Stimulated activated CD4-positive, alpha-beta T cell treated with anti-CD3 and anti-CD28 coated beads, TNF-alpha, amount 100 ng/mL, for 1 hour (primary cell): ENCODE measurements at places on chromosomes 7 and 10.

GRCh38 chr10:1174022-1174421 lies 117.8 kb downstream of the WDR37 start:
- DNase-seq: no peak

DNA sequence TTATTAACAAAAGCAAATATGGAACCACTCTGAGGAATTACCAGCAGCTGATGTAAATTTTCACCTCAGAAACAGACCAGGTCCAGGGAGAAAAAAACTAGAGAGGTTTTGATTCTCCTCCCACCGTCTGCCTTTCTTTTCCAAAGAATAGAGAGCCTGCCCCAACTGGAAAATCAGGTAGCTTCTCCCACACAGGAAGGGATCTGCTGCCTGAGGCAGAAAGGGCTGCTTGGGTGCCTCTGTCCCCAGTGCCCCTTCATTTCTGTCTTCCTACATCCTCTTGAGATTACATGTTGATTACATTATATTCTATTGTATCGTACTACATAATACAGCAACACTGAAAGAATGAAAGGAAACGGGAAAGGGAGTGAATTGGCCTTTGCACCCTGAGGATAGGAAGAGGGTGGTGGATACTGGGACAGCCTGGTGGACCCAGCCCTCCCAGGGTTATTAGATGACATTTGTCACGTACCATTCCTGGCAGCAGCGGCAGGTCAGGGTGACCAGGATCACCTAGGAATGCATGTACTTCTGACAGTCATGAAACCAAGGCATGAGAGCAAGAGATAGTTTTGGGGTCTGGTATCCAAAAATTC lies 8.9 kb downstream of the ST8SIA6 start:
- DNase-seq: no peak

GRCh38 chr10:46019569-46020343 lies 10.7 kb downstream of the NCOA4 start:
- no peak for DNase-seq

DNA sequence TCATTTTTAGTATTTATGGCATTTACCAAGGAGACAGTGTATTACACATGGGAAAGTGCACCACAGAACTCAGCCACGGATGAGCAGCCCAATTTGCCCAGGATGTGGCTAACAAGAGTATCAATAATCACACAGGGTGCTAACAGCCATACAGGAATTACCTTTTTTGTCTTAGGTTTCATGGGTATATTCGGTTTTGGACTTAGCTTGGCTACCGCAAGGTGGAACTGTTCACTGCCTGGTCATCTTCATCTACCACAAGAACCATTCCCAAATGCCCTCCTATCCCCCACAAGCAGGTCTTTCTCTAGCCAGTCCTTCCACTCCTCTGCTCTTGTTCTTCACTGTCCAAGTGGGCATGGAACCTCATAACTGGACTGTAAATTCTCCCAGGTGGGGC lies 6.0 kb downstream of the PDLIM1 start:
- DNase-seq: no peak

DNA sequence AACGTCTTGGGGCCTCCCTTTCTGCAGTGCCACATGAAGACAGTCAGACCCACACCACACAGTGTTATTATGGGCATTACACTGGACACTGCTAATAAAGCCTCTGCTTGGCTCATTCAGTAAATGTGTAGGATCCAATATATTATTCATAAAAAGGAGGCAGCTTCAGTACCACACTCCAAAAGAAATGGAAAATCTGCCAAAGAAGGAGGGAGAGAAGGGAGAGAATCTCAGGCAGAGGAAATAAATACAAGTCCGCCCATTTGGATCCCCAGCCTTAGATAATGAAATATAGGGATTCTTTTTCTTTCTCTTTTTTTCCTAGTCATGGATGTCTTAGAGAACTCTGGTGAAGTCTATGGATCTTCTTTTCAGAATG lies 162.2 kb downstream of the ELMO1 start:
- DNase-seq: no peak

- DNase-seq: no peak
Measured at GRCh38 chr10:59618666-59619065, 91.0 kb downstream of the SLC16A9 start.

DNA sequence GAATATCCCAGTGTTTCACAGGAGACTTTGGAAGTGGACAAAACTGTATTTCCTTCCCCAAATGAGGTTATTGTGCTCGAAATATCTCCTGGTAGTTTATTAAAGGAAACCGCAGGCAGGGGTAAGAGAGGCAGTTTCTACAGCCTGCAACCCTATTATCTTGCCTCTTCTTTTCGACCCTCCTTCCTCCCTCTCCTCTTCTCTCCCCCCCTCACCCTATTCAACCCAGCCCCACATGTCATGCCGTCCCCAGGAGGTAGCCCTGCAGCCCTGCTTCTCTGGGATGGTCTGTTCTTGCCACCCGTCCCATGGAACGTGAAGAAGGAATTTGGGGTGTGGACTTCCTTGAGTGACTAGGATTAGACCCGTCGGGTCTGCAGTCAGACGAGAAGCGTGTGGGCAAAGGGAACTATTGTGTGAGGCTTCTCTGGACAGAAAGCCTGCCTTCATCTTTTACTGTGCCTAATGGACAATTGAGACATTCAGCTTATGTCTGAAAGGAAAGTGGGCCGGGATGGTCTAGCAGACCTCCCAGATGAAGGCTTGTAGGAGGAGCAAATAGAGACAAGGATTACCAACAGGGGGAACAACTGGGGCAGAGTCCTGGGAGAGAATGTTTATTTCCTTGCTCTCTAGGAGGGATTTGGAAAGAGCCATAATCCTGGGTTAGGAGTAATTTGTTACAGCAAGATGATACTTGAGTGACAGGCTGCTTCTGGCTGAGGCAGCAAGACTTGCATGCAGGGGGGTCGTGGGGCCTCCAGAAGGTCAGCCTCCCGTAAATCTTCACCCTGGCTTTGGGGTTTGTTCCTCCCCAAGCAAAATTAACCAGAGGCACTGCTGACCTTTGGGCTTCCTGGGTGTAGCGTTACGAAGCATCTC lies 77.8 kb downstream of the TCF7L2 start:
- no peak for DNase-seq

GRCh38 chr7:150988230-150989226 lies 2.3 kb upstream of the NOS3 start:
- no peak for DNase-seq

GRCh38 chr10:89664203-89664602 lies 19.2 kb upstream of the PANK1 start:
- DNase-seq: no peak

DNA sequence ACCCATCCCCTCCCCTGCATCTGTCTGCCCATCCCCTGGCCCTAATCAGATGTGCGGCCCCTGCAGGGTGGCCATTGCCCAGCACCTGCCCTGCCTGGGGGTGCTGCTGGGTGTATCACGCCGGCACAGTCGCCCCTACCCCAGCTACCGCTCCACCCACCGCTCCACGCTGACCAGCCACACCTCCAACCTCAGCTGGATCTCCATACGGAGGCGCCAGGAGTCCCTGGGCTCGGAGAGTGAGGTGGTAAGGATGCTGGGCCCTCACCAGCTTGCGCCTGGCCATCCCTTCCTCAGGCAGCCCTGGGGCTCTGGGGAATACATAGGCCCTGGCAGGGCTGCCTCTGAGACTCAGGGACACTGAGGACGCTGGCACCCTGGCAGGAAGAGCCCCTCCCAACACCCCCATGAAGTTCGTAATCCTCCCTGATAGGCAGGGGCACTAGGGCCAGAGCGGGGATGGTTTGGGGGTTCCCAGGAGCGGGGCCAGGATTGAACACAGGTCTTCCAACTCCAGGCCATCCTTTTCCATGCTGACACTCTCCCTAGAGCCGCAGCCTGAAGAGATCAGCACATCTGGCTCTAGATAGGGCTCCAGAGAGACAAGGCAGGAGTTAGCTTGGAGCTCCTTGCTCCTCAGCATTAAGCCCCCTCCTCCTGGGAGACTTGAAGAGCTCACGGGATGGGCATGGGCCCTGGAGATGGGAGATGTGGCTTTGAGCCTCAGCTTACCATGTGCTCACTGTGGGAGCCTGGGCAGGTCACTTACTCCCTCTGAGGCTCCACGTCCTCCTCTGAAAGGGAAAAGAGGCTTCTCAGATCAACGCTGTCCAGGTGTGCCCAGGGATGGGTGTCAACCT lies 5.9 kb upstream of the LDB3 start:
- DNase-seq: no peak

DNA sequence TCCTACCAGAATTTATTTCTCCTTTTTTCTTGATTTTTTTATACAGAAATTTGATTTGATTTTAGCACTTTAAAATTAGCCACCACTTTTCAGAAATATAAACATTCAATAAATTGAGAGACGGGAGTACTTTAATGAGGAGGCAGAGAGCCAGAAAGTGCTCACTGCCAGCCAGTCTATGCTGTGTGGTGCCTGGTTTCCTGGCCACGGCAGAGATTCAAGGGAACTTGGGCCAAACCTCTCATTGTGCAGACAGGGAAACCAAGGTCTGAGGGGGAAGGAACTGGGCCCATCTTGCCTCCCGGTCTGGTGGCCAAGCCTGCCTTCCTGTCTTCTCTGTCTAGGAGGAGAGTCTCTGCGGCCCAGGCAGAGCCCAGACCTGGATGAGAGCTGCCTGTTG lies 25.9 kb downstream of the ADAMTS14 start:
- no peak for DNase-seq

- no peak for DNase-seq
Measured at GRCh38 chr7:98081319-98081718, 25.3 kb upstream of the LMTK2 start.

- no peak for DNase-seq
Measured at GRCh38 chr10:80373502-80373901, 16.9 kb downstream of the DYDC2 start.

- no peak for DNase-seq
Measured at GRCh38 chr7:28558236-28558635, 145.9 kb downstream of the CREB5 start.

DNA sequence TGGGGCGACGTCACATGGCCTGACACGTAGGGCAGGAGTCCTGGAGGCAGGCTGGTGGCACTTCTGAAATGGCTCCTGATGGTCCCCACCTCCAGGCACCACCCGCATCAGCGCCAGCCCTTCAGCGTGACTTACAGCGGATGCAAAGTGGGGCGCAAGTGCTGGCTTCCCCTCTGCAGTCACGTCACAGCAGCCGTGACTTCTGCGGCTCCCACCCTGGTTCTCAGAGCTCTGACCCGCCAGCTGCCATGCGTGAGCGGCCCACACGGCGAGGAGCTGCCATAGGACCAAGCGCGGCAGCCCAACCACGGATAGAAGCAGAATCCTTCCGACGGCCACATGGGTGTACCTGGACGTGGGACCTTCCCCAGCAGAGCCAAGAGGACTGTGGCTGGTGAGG lies 159.0 kb downstream of the ELFN1 start:
- DNase-seq: no peak

DNA sequence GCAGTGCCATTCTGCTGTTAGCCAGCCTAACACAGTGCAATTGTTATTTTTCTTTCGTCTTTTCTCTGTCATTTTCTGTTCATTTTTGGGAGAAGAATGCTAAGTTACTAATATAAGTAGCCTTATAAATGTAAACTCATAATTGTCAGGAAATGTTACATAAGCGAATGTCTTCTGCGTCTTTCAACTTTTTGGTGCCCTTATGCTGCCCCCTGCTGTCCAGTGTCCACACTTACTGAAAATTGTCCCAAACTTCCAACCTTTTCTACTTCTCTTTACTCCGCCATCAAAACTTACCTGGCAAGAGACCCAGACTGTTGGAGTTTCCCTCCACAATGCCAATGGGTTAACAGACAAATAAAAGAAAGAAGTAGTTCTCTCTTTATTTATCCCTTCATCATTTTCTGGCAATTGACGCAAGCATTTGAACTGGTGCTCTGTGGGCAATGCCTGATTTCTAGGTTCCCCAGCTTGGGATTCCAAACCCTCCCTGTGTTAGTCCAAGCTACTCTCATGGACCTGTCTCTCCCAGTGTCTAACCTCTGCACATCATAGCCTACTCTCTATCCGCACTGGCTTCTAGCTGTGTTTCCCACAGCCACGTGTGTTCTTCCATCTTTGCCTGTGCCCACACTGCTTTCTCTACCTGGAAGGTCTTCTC lies 21.0 kb upstream of the EPC1 start:
- DNase-seq: peak; percentile 49

DNA sequence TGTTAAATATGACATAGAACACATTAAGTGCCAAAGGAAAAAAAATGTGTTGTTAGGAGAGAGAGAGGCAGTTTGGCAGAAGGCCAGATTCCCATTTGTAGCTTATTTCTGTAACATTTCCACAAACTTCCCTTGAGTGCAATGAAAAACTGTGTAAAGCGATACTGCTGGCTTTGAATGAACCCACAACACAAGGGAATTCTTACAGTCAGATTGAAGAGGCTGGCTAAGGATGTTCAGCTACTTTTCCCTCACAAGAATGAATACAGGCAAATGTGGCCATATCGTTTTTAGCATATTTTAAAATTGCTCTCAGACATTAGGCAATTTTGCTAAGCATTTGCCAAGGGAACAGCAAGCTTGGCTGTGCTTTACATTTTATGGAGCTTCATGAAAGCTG lies 614.1 kb upstream of the FZD8 start:
- no peak for DNase-seq

DNA sequence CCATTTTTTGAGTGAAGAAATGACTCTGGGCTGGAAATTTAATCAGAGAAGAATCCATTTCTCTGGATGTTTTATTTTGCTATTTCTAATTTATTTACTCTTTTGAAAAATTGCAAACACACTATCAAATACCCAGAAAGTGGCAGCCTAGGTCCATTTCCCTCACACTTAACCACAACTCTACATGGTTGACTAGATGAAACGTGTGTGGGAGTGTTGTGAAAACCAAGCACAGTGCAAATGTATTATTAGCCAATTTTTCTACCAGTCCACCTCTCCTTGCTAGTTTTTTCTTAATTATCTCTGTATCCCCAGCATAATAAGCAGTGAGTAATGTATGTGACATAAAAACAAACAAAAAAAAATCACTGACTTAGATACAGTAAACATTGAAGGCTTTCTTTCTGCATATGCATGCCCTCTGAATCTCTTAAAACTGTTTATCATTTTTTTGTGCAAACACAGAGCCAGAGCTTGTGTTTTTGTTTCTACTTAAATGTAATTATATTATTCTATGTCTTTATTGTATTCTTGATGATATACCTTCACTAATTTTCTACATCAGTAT lies 30.9 kb downstream of the SCIN start:
- no peak for DNase-seq

DNA sequence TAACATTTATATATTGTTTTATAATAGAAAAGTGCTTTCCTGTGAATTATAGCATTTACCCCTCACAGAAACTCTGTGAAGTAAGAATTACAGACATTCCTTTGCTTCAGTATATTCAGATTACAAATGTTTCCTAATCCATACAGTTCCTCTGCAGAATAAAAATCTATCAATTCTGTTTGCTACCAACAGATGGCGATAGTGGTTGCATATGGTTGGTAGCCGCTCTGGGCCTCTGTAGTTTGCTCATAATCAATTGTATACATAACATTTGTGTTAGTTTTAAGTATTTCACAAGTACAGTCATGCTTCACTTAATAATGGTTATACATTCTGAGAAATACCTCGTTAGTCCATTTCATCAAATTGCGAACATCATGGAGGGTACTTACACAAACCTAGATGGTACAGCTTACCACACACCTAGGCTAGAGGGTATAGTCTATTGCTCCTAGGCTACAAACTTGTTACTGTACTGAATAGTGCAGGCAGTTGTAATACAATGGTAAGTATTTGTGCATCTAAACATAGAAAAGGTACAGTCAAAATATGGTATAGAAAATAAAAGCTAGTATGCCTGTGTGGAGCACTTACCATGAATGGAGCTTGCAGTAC lies 94.4 kb upstream of the STEAP4 start:
- DNase-seq: no peak
